ENCODE measurements at places on chromosomes 12 and 14.

DNA sequence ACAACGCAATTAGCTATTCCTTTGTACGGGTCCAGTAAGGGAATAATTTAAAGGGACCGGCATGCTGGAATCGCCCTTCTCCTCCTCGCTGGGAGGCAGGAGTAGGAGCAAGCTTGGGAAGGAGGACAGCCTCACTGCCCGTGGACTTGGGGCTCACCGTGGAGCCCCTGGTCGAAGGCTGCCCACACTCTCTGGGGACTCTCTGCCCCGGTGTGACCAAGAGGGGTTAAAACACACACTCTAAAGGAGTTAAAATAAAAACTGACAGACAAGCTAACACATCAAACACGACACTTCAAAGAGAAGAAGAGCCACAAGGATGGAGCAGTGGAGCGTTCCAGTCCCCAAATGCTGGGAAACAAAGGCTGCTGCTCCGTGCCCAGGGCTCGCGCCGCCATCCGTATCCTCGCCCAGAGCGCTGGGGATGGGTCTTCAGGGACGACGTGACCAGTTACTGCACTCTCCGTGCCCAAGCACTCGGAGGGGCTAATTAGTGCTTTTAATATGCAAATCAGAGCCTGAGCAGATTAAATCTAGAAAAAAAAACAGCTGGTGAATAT, 123.3 kb downstream of the PAPOLA start:
- ATAC-seq = no peak

GRCh38 chr14:65810322-65810721, 397.8 kb downstream of the FUT8 start:
- ATAC-seq = no peak

DNA sequence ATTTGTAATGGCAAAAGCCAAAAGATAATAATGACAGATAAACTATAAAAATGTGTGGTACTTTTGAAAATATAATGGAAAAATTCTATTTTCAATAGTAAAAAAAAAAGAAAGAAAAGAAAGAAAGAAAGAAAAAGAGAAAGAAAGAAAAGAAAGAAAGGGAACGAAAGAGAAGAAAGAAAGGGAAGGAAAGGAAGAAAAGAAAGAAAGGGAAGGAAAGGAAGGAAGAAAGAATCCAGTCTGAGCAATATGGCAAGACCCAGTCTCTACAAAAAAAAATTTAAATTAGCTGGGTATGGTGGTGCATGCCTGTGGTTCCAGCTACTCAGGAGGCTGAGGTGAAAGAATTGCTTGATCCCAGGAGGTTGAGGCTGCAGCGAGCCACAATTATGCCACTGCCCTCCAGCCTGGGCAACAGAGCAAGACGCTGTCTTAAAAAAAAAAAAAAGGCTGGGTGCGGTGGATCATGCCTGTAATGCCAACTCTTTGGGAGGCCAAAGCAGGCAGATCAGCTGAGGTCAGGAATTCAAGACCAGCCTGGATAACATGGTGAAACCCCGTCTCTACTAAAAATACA, 38.4 kb downstream of the EAPP start:
- no peak for ATAC-seq

GRCh38 chr12:55925870-55926737, 1.6 kb downstream of the PYM1 start:
- ATAC-seq = no peak

Measured in activated T-helper 17 cell treated with anti-CD3 and anti-CD28 coated beads, Interleukin-2, amount 50 U/mL, for 72 hours (primary cell).